ENCODE measurements at places on chromosomes 12 and 14.

DNA sequence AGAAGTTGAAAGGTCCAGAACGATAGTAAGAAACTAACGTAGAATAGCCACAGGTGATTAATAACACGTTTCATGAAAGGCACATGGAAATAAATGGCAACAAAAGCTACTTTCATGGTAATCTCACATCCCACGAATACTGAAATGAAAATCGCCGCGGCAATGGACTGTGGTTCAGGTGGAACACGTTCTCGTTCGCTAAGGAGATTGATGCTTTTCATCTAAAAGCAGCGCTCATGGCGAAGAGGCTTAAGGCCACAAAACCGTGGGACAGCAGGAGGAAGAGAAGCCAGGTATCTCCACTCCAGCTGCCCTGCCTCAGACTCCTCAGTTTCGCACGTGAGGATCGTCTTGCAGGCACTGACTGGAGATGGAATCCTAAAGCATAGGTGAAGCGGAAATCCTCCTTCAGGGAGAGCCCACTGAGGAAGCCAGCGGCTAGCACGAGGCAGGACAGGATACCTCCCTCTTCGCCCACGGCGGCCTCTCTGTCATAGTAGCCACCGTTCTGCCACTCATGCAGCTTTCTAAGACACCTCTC, 696 bp upstream of the GPHN start:
- no peak for DNase-seq

- peak; percentile 13 for DNase-seq
Observed at GRCh38 chr12:95548056-95548538, 3.2 kb downstream of the USP44 start.

- no peak for DNase-seq
Observed at GRCh38 chr12:113262710-113263109, 41.4 kb downstream of the TPCN1 start.

DNA sequence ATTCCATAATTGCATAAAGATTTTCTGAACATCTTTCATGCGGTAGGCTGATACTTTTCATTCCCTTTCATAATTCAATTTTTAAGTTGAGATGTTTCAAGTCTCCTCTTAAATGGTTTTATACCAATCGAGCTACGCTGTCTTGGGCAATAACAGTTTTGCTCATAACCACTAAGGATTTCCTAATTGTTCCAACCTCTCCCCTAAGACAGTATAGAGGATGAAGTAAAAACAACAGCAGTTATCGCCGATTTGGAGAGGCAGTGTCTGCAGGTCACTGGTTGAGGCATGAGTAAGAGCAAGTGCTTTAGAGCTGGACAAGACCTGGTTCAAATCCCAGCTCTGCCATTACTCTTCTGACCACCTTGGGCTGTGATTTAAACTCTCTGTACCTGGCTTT, 6.9 kb upstream of the MED13L start:
- no peak for DNase-seq

GRCh38 chr12:61282790-61283575, 977.2 kb upstream of the USP15 start:
- no peak for DNase-seq

- DNase-seq: no peak
Observed at GRCh38 chr14:106665814-106666213, 1139.4 kb downstream of the TMEM121 start.
